ENCODE measurements at places on chromosomes 1 and 21. TPM values are rescaled to one million over a fixed set of nuclear protein-coding genes. Genes with fewer than 3 reads are reported as not detected.

The GFI1 gene
- not detected for total RNA-seq

The BCL10 gene
- 10.6 TPM for total RNA-seq

DNA sequence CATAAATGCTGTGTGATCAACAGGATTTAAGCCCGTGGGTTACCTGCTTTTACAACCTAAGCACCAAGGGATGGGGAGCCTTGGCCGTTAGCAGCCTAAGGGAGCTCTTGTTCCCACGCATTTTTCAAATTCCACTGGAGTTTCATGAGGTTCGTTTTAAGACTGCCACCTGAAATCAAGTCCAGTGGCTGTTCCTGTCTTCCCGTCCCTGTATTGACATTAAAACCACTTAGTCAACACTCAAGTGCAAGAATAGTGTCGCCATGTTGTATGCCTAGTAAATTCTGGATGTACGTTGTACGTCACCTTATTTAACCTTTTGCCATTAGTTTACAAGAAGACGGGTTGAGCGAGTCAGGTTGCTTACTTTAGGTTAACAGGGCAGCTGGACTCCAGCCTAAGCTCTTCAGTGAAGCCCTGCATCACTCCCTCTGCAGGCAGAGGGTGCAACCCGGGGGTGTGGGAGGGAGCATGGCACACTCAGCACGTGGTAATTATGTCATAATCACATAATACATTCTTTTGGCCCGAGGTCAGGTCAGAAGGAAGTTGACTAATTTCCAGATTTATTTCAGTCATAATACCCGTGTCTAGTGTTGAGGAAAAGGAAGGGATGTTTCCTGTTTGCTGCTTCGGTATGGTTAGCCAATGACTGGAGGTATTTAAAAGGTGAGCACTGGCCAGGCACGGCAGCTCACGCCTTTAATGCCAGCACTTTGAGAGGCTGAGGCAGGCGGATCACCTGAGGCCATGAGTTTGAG, 42.5 kb downstream of the CNST start:
- no peak for DNase-seq

DNA sequence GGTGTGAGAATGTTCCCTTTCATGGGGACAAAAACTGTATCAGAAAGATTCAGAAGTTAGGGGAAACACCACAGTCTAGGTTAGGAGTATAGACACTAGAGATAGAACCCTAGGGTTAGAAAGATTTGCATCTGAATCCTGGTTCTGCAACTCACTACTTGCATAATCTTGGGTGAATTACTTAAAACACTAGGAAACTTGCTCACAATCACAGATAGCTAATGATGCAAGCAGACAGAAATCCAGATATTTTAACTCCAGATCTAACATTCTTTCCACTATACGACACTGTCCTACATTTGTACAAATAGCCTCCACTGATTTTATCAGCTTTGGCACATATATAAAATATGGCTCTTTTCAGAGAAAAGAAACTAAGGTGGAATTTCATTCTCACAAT, 30.8 kb upstream of the GLIS1 start:
- no peak for DNase-seq

The PDPN gene
- 8.5 TPM for total RNA-seq

The C1orf87 gene
- total RNA-seq: not detected

The HAPLN2 gene
- total RNA-seq: 54.2 TPM

The DRAXIN gene
- total RNA-seq: 0.93 TPM

DNA sequence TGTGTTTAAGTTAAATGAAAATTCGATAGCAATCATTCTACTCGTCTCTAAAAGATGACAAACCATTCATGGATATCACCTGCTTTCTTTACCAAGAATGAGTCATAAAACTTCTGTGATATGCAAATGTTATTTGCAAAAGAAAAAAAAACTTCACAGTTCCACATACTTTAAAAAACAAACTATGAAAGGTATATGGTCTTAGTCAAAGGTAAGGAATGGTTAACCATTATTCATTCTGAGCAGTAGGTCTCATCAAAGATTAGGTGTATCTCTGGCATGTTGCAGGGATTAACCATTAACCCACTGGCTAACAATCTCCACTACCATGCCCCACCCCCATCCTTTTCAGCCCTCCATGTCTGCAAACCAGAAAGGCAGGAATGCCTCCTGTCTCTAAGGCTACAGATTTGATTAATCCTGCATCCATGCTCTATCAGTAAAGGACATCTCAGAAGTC, 44.4 kb downstream of the PTPN14 start:
- no peak for DNase-seq

GRCh38 chr1:62869217-62869754, 85.4 kb downstream of the ATG4C start:
- DNase-seq: no peak

The P3H1 gene
- 30.6 TPM for total RNA-seq

The GPR3 gene
- 2.5 TPM for total RNA-seq

Measured in dorsolateral prefrontal cortex (tissue), 122 donors.